Stimulated activated CD8-positive, alpha-beta memory T cell treated with anti-CD3 and anti-CD28 coated beads, Interleukin-12 subunit alpha, Interleukin-12 subunit beta, amount 100 ng/mL, for 1 hour (primary cell): ENCODE measurements at places on chromosomes 16 and 17.

- no peak for DNase-seq
Observed at GRCh38 chr17:39618246-39618913, 8.4 kb upstream of the PPP1R1B start.

- DNase-seq = no peak
Observed at GRCh38 chr17:81712468-81713003, 452 bp downstream of the SLC25A10 start.

DNA sequence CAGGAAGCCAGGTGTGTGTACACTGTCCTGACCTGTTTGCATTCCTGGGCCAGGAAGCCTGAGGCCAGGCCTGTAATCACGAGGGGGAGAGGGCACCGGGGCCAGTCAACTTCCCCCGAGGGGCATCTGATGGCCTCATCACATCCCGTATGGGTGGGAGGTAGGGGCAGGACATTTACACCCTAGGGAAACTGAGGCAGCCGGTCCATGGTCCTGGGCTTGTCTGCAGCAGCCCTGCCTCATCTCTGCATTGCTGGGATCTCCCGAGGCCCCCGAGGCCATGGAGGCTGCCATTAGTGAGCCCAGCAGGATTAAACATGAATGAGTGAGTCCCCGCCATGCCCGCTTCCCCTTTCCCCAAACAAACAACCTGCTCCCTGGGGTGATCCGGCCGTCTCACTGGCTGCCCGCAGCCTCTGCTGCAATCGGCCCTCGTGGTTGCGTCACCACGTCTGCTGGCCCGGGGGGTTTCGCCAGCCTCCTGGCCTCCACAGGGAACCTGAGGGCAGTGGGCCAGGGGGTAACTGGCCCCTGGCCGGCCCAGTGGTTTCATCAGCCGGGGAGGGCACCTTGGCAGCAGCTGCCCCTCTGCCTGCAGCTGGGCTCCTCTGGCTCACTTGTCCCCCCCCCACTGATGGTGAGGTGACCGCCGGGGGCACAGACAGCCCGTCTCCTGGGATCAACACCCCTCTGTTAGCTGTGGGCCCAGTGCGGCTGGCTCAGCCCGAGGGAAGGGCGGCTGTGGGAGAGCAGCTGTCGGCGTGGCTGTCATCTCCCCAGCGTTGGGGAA lies 88.3 kb upstream of the GSE1 start:
- DNase-seq = no peak

DNA sequence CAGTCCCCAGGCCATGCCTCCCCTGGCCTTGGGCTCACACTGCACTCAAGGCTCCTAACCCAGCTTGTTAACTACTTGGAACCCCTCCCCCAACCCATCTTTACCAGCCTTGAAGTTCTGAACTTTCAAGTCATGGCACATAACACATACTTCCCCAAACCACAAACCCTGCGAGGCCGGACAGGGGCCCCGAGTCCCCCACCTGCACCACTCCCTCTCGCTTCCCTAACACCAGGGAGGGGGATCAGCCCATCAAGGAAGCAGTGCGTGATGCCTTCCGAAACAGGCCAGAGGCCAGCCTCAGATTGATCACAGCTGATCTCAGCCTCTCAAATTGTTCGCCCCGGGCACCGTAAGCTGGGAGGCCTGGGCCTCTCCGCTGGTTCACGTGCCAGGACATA lies 3.0 kb upstream of the NLRC3 start:
- no peak for DNase-seq

DNA sequence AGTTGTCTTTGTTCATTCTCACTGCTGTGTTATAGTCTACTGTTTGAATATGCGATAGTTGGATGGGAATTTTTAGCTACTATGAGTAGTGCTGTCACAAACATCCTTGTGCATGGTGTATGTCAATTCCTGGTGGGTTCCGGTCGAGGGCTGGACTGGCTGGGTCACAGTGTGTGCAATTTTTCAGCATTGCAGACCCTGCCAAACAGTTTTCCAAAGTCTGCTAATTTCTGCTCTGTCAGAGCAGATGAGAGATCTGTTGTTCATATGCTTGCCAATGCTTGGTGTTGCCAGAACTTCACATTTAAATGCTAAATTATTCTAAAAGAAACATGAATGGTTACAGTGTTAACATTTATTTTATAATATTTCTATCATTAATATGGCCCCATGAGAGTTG lies 3.6 kb upstream of the C16orf96 start:
- no peak for DNase-seq

- DNase-seq = no peak
Observed at GRCh38 chr17:4087911-4088693, 54.7 kb downstream of the ZZEF1 start.

GRCh38 chr16:52005551-52005950 lies 541.4 kb downstream of the TOX3 start:
- DNase-seq = no peak

DNA sequence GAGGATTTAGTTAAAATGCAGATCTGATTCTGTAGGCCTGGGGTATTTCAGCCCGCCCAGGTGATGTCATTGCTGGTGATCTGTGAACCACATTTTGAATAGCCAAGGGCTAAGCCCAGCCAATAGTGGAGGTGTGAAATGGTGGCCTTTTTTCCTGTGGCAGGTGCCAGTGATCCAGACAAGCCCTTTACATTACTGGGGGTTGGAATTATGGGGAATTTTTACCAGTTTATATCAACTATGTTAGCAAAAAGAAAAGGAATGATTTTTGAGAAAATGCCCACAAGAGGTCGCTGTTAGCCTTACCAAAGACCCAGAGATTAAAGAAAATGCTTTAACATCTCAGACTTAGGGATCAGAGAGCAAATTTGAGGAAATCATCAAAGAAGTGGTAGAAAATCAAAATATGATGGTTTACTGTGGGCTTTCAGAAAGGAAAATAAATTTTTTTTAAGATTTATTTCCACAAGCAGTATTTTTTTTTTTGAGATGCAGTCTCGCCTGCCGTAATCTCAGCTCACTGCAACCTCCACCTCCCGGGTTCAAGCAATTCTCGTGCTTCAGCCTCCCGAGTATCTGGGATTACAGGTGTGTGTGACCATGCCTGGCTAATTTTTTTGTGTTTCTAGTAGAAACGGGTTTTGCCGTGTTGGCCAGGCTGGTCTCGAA lies 3.9 kb downstream of the VPS35L start:
- peak; percentile 21 for DNase-seq

DNA sequence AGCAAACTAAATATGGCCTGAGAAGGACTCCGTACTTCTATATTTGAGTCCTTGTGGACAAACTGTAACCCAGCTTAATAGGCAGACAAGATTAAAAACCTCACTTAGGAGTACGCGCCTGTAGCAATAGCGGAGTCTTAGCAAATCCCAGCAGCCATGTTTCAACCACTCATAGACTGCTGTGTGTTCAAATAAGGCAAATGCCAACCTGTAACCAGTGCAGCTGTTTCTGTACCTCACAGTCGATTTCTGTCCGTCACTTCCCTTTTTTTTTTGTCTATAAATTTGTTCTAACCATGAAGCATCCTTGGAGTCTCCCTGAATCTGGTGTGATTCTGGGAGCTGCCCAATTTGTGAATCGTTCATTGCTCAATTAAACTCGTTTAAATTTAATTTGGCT lies 30.2 kb downstream of the TANC2 start:
- DNase-seq = no peak

DNA sequence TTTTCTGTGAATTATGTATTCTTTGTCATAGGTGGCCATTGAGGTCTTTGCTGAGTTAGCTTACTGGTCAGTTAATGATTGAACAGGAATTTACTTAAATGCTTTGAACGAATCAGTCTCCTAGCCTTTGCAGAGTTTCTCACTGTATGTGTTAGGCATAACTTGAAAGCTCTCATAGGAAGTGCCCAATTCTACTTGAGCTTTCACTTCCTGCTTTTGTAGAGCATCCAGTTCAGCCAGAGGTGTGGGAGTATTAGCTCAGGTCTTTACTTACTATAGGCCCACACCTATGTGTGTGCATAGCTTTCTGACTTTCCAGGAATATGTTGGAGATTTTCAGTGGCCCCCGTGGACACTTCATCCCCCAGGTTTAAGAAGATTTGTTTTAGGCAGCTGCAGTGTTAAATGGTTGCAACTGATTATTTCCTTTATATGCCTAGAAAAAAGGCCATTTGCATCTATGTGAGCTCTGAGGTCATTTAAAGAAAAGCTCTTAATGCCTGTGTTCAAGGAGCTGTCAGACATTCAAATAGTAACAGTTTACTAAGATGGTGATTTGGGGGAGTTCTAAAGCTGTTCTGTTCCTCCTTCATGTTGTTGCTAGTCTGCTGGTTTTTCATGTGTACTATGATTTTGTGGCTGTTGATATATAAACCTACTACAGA lies 62.3 kb downstream of the PHKB start:
- DNase-seq = no peak

DNA sequence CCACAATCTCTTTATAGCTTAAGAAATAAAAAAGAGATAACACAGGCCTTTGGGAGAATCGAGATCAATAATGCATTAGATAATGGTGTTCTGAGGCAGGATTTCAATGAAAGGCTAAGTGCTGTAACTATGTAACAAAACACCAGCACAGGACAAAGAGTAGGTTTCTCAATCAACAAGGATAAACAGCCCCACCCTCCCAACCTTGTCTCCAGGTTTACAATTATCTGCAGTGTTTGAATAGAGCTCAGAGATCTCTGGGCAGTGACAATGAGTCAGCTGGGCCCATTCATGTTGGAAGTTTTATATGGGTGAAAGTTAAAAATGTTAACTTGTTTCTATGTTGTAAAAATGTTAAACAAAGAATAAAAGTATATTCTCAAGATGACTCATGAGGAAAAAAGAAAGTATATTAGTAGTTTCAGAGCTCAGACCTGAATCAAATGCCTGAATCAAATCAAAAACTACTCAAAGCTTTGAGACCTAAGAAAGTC lies 17.0 kb upstream of the KRT20 start:
- DNase-seq = no peak

GRCh38 chr16:83102336-83102735 lies 475.6 kb downstream of the CDH13 start:
- DNase-seq = no peak

- no peak for DNase-seq
Observed at GRCh38 chr16:68236826-68237242, 907 bp upstream of the ESRP2 start.

DNA sequence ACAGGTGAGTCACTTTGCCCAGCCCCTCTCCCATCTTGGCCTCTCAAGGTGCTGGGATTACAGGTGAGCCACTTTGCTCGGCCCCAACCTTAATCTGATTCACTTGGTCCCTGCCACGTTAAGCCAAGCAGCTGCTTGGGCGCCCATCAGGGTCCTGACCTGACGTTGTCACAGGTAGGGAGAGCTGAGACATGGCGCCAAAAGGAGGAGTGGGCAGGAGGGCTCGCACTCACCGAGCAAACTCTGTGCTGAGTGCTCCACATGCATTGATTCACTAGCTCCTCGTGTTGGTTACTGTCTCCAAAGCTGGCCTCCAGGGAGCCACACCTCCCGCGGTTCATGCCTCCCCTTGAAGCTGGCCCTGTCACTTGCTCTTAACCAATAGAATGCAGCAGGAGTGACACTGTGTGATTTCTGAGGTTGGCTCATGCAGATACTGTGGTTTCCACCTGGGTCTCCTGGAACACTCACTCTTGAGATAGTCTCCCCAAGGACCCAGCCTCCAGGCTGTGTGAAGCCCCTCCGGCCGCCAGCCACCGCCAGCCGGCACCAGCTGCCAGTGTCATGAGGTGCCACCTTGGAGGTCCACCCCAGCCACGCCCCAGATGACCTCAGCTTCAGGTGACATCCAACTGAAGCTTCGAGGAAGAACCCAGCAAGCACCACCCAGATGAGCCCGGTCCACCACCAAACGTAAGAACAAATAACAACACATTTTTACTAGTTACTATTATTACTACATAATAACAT lies 223.0 kb downstream of the GSG1L start:
- DNase-seq = no peak

DNA sequence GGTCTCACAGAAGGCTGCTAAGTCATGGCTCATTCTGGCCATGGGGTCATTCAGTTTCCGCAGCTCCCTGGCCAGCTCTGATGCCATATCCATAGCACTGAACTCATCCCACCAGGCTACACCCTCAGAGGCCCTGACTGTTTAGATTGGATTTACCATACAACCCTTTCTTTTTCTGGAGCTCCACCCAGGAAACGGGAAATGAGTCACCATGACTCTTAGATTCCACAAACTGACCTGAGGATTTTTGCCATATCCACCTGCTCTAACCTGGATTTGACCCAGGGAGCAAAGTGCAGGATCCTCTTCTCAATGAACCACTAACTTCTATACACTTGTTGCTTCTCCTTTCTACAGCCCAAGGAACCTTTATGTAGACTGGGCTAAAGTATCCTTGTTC lies 20.3 kb upstream of the CALB2 start:
- no peak for DNase-seq

GRCh38 chr16:10579965-10580882 lies at the start of gene EMP2:
TSS of gene EMP2 (minus strand) at chr16:10580598. CDS start at chr16:10547617, 32,981 bp downstream.
- no peak for DNase-seq

- DNase-seq = no peak
Observed at GRCh38 chr16:75258807-75259141, 7.3 kb upstream of the BCAR1 start.

DNA sequence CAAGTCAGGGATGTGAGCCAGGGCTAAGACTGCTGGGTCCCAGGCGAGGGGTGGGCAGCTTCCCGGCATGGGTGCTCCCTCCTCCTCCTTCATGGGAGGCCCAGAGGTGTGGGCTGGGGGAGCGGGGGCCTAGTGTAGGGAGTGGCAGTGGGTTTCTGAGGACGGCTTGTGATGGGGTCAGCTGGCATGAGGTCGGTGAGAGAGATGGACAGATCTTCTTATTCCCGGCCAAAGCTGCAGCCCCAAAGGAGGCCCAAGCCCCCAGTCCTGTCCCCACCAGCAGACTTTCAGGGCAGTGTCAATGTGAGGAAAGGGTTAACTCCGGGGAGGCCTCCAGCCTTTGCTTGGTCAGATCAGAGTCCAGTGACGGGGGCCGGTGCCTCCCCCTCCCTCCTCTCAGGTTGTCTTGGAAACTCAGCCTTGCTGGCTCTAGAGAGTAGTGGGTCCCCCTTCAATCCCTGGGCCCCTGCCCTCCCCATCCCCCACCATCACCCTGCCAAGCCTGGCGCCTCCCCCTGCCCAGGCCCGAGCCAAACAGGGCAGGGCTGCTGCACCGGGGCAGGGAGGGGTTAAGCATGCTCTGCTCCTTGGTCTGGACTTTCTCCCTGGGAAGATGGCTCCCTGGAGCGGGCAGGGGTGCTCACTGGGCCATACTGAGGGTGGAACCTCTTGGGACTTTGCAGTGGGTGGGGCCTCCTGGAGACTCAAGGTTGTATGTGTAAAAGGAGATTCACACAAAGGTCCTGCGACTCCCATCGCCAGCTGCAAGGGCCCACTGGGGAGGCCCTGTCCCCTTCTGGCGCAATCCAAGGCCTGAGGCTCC lies 12.4 kb downstream of the NAT9 start:
- no peak for DNase-seq

DNA sequence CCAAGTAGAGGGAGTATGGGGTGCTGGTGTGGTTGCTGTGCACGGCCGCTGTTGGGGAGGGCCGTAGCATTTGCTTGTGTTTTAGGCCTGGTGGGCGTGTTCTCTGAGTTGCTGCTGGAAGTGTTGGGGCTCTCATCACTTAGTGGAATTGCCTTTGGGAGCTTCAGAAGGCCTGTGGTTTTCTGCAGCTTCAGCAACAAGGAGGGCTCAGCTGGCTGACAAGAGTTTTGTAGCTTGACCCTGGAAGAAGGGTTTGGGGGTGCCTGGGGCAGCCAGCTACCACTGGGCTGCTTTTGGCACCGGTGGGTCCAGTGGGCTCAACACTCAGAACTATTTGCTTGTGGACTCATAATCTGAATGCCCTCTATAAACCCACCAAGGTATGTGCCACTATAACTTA lies 30.9 kb downstream of the HAPSTR1 start:
- no peak for DNase-seq
